Astrocyte of the cerebellum (primary cell): ENCODE measurements at places on chromosomes 2 and 18.

GRCh38 chr2:60385648-60386047, 167.8 kb downstream of the BCL11A start:
- DNase-seq = no peak

DNA sequence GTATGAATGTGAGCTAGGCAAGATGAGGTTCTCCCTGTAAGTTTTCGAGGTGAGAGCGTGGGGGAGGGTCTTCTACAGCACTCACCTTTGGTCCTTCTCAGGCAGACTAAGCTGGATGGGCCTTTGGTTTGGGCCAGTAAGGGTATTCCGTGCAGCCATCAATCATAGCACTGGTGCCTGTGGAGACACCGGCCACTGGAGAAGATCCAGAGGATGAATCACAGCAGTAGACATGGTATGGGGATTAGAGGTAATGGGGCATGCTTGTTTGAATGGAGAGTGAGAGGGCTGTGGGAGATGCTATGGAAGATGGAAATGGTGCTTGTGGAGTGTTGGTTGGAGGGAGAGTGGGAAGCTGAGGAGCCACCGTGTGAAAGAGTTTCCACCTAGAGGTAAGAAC, 16.1 kb downstream of the MAPRE3 start:
- peak; percentile 36 for DNase-seq

DNA sequence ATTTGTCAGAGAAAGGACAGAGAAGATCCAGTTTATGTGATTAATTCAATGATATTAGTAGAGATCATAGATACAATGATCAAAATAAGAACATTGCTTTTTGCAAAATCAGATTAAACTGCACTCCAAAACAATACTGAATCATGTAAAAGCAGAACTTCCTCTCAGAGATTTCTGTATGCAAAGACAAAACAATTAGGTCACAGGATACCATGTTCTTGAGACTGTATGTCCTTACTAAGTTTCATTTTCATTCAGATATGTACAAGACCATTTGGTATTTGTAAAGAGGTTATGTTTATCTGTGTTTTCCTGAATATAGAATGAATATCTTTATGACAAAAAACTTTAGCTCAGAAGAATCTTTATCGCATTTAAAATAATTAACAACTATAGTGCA, 161.8 kb downstream of the DLGAP1 start:
- DNase-seq = no peak

- DNase-seq = no peak
Measured at GRCh38 chr2:48600204-48600813, 17.3 kb upstream of the GTF2A1L start.

GRCh38 chr2:170747921-170748320, 22.3 kb upstream of the ERICH2 start:
- DNase-seq = peak; percentile 49
